ENCODE measurements at places on chromosomes 3 and 15. TPM values are rescaled to one million over a fixed set of nuclear protein-coding genes. Genes with fewer than 3 reads are reported as not detected.

The HPS3 gene
- total RNA-seq: 19.1 TPM

GRCh38 chr3:182697345-182697919, 95.9 kb upstream of the ATP11B start:
- DNase-seq: no peak

DNA sequence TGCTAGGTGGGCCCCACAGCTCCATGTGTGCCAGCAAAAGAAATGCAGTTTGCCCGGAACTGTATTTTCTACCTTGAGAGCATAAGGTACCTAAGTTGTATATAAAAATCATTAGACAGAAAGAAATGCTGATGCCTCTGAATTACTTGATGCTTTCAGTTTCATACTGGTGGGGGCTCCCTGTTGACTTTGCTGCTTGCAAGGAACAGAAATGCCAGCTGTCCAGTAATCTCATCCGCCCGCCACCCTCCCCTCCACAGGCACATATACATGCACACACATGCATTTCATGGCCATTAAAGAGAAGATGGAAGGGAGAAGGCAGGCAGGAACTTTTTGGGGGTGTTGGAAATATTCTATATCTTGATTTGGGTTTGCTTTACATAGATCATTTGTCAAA, 38.4 kb downstream of the LIMD1 start:
- no peak for DNase-seq

The ECE2 gene
- total RNA-seq: not detected

- DNase-seq: peak; percentile 83
Measured at GRCh38 chr3:149273096-149273751, 51.6 kb upstream of the CP start.

DNA sequence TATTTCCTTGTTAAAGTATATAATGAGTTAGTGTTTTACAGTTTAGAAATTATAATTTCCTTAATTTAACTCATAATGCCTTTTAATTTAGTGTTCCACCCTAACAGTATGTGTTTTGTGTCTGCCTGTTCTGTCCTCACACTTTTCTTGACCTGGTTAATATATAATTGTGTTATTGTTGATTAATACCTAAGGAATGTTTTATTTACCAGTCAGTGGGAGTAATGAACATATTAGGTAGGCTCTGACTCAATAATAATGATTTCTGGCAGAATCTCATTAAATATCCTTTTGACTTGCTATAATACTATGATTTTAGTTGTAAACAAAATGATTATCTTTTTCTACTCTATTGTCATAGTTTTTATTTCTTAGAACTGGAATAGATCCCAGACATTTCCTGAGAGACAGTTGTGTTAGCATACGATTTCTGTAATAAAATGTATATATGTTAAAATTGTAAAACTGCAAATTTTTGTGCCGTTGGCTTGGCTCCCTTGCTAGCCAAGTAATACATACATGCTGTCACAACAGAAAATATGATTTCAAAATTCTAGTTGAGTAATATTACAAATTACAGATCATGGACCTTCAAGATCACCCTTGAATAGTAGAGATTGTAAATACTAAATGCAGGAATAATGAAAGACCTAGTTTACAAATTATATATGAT, 51.9 kb downstream of the RASA2 start:
- DNase-seq: no peak

The TRIM59 gene
- total RNA-seq: 5.1 TPM

DNA sequence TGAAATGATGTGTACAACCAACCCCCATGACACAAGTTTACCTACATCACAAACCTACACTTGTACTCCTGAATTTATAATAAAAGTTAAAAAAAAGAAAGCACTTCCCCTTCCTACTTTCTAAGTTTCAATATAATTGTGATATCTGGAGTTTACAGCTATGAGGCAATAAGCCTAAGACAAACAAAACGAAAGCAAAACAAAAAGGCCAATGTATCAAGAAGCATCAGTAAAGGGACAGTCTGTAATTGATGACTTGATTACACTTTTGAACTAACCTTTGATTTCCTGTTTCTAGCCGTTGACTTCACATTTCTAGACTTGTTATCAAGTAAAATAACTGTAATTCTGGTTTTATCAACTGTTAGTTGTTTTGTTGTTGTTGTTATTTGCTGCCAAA, 187.5 kb upstream of the CNTN3 start:
- no peak for DNase-seq
